ENCODE measurements at places on chromosomes 13 and 19.

GRCh38 chr19:49593233-49594113 lies 2.5 kb downstream of the PRR12 start:
- DNase-seq, result peak; percentile 94

GRCh38 chr19:11046605-11047354 lies 42.5 kb upstream of the LDLR start:
- no peak for DNase-seq

DNA sequence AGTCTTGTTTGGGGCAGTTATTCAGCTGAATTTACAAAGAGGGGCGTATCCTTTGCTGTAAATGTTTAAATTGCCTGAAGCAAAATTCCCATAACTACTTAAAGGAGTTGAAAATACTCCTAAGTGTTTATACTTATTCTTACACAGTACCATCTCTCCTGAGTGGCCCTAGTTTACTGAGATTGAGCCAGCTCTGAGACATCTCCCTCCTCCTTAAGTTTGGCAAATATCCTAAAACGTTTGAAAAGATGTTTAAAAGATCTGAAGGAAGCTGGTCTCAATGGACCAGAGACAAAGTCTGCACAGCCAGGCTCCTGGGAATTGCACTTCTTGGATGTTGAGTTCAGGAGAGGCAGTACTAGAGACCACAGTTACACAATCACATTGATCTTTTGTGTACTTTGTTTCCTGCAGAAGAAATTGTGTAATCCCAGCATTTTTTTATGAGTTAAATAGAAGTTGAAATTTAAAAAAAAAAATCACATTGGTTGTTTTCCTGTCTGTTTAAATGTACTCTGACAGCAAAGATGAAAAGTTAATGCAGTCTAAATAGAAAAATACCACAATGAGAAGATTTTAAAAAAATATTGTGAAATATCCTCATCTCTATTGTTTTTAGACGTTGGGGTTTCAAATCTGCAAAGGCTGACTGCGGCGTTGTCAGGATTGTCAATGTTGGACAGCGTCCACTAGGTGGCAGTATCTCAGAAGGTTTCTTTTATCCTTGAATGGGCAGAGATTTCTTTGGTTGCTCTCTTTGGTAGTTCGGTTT lies 20.7 kb downstream of the TNFSF11 start:
- DNase-seq, result peak; percentile 53

DNA sequence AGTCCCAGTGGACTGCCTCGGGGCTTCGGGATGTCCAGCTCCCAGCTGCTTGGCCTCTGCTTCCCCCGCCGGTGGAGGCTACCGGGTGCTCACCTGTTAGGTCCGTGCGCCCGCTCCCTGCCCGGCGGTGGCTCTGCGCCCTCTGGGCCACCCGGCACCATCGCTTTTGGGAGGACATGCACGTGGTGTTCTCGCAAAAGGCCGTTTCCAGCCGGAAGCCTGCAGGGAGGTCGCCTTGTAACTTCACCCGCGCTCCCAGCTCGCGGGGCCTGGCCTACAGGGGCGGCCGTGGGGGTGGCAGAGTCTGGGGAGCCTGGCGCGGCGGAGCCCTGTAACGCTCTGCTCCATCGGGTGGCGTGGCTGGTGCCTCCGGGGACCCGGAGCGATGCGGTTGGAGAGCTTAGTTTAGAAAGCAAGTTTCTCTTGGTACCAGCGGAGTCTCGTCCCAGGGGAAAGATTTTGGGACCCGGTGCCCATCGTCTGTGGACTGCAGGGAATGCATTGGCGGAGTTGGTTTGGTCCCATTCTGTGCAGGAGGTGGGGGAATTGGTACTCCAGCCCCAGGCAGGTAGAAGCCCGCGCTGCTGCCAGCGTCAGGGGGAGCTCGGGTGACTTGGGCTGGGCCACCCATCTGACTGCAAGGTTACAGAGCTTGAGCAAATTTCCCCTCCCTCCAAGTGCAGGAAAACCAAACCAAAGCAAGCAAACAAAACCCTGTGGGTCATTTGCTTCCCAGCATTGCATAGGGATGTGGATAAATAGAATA lies 673 bp downstream of the SPATA13 start:
- peak; percentile 37 for DNase-seq

DNA sequence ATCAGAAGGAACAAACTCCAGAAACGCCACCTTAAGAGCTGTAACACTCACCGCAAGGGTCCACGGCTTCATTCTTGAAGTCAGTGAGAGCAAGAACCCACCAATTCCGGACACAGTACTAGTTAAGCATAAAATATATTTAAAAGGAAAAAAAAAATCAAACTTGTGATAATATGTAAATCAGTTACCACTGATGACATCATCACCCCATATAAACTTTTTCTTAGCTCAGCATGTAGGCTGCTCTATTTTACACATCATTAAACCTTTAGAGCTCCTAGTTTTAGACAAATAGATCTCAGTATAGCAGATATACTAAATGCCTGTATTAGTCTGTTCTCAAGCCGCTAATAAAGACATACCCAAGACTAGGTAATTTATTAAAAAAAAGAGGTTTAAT lies 668.1 kb downstream of the PCDH9 start:
- no peak for DNase-seq

DNA sequence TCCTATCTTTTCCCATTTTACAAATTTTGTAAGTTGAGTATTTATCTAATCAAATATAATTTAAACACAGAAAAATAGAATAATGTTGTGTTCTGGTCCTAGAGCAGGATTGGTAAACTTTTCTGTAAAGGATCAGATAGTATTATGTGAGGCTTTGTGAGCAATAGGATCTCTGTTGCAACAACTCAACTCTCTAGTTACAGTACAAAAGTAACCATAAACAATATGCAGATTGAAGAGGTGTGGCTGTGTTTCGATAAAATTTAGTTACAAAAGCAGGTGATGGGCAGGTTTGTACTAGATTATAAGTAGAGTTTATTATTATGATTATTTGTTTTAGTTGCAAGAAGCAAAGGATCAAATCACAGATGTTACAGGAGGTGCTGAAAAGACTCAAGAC lies 15.2 kb upstream of the C1QTNF9B start:
- no peak for DNase-seq

DNA sequence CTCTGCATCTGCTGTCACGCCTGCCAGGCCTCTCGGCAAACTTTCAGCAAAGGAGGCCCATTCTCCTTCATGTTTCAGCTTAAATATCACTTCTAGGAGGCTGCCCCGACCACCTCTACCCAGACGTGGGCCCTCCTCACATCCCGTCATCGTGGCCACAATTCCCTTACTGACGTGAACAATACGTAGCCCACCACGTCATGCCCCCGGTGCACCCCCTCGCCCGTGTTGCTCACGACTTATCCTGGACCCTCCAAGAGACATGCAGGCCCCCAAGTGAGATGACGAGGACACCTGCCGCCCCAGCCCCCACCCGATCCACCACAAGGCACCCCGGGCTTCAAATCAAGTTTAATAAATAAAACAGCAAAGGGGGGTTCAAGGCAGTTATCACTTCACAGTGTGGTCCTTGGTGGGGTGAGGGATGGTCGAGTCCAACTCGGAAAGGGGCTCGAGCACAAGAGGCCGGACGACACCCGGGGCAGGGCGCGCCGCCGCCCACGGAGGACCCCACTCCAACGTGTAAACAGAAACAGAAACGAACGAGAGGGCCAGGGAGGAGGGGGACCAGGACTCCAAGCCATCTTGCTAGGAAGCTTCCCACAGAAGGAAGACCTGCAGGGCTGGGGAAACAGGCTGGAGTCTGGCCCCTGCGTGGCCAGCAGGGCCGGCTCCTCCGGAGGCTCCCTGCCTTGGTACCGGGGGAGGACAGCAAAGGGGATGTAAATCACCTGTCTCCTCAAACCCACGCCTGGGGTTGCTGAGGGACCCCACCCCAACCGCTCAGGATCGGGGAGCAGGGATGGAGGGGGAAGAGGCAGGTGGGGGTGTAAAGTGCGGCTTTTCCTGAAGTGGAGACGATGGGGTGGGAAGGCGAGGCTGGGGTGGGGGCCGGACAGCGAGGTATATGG lies 14.3 kb upstream of the PLPP2 start:
- DNase-seq, result no peak

DNA sequence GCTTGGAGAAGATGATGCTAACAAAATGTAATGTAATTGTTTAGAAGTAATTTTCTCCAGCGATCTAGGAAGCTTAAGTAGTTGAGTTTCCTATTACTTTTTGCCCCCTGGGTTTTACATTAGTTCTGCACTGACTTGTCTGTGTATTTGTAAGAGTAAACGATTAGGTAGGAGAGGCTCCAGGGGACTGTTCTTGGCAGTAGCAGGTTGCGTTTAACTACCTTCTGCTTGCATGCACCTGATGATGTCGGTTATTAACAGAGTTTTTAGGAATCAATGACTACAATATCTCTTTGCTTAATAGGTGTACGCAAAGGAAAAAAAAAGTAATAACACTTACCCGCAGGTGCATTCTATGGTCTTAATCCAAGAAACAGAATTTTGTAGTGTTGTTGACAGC lies 18.3 kb upstream of the UGGT2 start:
- DNase-seq, result no peak

GRCh38 chr13:74132776-74133656 lies 1.2 kb downstream of the KLF12 start:
- peak; percentile 54 for DNase-seq

GRCh38 chr19:28596561-28597071 lies 616.3 kb downstream of the UQCRFS1 start:
- no peak for DNase-seq

GRCh38 chr13:31860002-31860401 lies 120.7 kb downstream of the RXFP2 start:
- no peak for DNase-seq

- no peak for DNase-seq
Observed at GRCh38 chr19:12628040-12629022, 17.6 kb downstream of the ZNF791 start.

GRCh38 chr13:70708775-70709174 lies 600.5 kb upstream of the KLHL1 start:
- no peak for DNase-seq

- peak; percentile 74 for DNase-seq
Observed at GRCh38 chr19:14450168-14450874, 17.2 kb downstream of the PKN1 start.

All from CD4-positive, alpha-beta T cell treated with Interleukin-12 subunit alpha and Interleukin-12 subunit beta, for 1 hour (primary cell).